ENCODE measurements at places on chromosomes 16 and 17. TPM values are rescaled to one million over a fixed set of nuclear protein-coding genes. Genes with fewer than 3 reads are reported as not detected.

Gene MRM3
- 17.7 TPM for total RNA-seq

Gene LDHD
- total RNA-seq = 26.6 TPM

Gene HEXIM2
- total RNA-seq = 4.2 TPM

Gene PRSS53
- total RNA-seq = 1.1 TPM

Gene C17orf107
- total RNA-seq = 1.3 TPM

Gene SAMD14
- total RNA-seq = 1.6 TPM

Gene PPP1R27
- total RNA-seq = not detected

Gene MYL4
- total RNA-seq = 5,418 TPM

Gene CLEC3A
- not detected for total RNA-seq

Gene ROGDI
- 54.5 TPM for total RNA-seq

Gene SYCE1L
- total RNA-seq = 2.7 TPM

Gene LITAFD
- total RNA-seq = not detected

Gene SCGB1C2
- total RNA-seq = not detected

Gene DCUN1D3
- total RNA-seq = 15.6 TPM

Gene CIBAR2
- total RNA-seq = not detected

Gene ZFP3
- total RNA-seq = 12.5 TPM

Gene DHRS7B
- total RNA-seq = 25.2 TPM

Gene AATK
- 8.3 TPM for total RNA-seq
